HFFc6 (cell line): ENCODE measurements at places on chromosomes 5 and 9. TPM values are rescaled to one million over a fixed set of nuclear protein-coding genes. Genes with fewer than 3 reads are reported as not detected.

Gene MED27
- total RNA-seq = 27.6 to 33.4 TPM (median 33.2 TPM) in 3 replicates

Gene VAV2
- total RNA-seq = 17.6 to 20.7 TPM (median 19.6 TPM) in 3 replicates

DNA sequence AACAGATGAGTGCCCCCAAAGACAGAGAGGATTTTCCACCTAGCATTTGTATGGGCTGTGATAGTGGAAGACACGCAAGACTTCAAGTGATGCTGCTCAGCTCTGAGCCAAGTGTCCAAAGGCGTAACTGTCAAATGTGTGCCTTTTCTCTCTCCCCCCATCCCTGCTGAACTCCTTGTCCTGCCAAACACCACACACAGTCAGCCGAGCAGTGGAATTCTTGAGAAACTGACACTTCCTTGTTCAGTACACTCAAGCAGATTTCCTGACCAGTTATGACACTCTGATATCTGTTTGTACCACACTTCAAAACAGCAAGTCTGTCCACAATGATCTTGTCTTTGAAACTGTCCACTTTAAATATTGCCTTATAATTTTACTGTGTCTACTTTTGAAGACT is 166.4 kb downstream of the PIK3R1 start:
- no peak overlapping the region for H3K4me3 ChIP-seq
- H3K36me3 ChIP-seq = no peaks in the 10 kb centered on the region
- peaks cover 8% of the 10 kb centered on the region for H3K4me1 ChIP-seq
- H3K27me3 ChIP-seq = peaks cover 2% of the 10 kb centered on the region

GRCh38 chr5:155259648-155260047 is 246.1 kb downstream of the KIF4B start:
- H3K27ac ChIP-seq = no peak overlapping the region
- H3K27me3 ChIP-seq = peaks cover 1% of the 10 kb centered on the region; the same call in 1 of the 2 replicates
- no peaks in the 10 kb centered on the region for H3K4me1 ChIP-seq
- DNase-seq = no peak

DNA sequence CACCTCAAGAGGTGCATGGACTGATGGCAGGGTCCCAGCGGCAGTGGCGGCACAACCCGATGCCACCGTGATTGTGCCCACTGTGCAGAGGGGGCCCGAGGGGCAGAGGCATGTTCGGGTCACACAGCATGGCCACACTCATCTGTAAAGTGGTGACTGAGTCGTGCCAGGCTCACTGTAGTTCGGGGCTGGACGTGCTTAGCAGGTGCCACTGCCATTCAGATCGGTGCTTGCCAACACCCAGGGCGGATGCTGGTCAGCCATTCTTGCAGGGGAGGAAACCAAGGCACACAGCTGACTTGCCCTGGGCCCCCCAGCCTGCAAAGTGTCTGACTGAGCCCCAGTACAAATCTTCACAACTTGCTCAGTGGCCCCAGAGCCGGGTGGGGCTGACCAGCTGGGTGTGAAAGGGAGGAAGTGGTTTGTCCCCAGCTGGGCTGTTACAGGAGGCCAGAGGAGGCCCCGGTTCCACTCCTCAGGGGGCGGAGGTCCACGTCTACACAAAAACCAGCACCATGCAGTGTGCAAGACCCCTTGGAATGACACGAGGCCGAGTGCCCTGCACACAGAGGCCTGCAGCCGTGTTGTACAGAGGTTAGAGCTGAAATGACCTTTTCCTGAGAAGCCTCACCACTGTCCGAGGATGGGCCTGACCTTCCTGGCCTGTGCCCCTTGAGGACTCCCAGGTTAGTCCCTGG is 17.9 kb downstream of the FGD3 start:
- no peaks in the 10 kb centered on the region for H3K36me3 ChIP-seq
- peaks cover 18% of the 10 kb centered on the region for H3K27me3 ChIP-seq
- no peak for DNase-seq
- no peak overlapping the region for H3K27ac ChIP-seq

DNA sequence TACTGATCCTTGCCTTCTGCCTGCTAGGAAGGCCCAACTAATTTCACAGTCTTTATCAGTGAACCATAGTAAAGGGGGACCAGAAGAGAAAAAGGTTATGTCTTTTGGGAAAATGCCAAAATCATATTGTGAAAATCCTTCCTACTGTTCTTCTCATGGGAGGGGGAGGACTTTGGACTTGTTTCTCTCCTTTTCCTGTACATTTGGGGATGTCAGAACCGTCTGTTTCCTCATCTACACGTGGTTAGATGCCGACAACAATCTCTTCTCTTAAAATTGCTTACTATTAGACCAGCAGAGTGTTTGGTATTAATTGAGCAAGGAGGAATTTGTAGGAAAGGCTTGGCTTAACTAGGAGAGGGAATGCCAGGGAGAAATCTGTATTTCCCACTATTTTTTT is 77.2 kb downstream of the TMC1 start:
- H3K27me3 ChIP-seq = no peaks in the 10 kb centered on the region; the same call in 1 of the 2 replicates
- H3K4me3 ChIP-seq = no peak overlapping the region
- H3K36me3 ChIP-seq = no peaks in the 10 kb centered on the region
- DNase-seq = no peak
- no peak overlapping the region for H3K27ac ChIP-seq
- H3K4me1 ChIP-seq = peaks cover 17% of the 10 kb centered on the region
